Activated T-cell treated with anti-CD3 and anti-CD28 coated beads, Interleukin-2, amount 50 U/mL, for 48 hours (primary cell): ENCODE measurements at places on chromosomes 1 and 21.

DNA sequence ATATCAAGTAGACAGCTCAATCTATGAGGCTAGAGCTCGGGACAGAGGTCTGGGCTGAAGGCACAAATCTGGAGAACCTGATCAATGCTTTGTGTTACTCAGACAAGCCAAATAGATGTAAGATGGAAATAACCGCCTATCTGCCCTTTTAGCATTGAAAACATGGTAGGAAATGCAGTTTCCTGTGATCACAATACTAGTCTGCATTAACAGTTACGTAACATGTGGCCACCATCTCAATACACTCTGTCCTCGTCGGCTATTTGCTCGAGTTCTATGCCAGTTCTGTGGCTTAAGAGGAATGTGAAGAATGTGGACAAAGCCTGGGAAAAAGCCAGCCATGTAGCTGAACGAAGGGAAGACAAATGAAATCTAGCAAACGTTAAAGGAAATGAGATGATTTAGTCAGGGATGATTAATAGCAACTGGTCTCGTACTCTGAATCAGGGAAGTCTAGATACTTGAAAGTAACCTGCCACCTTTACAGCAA is 73.3 kb downstream of the HSF2BP start:
- DNase-seq: no peak

DNA sequence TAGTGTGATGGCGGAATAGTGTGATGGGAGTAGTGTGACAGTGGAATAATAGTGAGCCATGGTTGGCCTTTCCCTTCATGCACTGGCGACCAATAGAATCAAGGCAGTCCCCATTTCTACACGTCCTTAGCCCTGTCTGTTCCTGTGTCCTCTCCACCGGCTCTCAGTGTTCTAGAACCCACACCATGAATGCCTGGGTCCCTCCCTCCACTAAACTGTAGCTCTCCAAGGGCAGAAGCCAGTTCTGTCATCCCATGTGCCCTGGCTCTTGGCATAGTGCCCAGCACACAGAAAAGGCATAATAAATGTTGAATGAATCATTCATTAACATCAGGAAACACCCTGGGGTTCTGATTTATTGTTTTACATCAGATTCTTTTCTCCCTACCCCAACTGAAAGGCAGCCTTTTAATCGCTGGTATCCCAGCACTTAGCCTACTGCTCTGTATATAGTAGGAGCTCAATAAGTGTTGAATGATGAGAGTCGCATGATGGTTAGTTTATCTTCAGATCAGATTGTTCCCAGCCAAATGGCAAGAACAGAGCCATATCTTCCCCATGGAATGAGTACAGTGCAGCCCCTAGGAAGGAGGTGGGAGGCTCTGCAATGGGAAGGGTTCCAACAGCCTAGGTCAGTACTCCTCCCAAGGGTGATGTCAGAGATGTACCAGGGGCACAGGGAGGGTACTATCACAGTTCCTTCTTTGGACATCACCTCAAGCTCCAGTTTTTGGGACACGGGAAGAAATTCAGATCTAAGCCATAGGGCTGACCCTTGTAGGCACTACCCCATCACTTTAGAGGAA is 325.7 kb downstream of the HHAT start:
- no peak for DNase-seq

GRCh38 chr1:64515427-64515826 is 45.5 kb downstream of the CACHD1 start:
- no peak for DNase-seq

DNA sequence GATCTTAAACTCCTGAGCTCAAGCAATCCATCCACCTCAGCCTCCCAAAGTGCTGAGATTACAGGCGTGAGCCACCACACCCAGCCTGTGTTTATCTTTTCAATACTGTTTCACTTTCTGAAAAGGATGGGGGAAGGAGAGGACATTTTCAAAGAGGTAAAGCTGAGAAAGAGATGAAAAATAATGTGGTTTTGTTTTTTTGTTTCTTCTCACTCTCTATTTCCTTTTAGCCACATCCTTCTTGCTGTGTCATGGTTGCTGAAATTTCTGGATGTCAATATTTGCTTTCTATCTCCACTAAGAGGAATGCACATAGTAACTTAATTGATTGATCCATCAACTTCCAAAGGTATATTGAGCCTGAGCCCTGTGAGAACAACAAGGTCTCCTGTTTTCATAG is 6.4 kb upstream of the C1orf21 start:
- DNase-seq: no peak

DNA sequence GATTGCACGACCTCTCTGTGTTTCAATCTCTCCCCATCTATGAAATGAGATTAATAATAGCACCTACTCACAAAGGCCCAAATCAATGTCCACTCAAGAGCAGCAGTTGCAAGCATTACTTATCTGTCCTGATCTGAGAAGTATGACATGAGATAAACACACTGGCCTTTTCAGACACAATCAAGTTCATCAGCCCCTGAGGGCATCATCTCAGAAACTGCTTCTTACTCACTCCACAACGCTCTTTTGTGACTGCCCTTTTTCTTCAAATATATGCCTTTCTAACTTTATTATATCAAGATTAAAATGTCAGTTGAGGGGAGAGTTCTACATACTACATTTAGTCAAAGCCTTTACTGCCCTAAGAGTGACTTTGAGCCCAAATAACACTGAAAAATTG is 371.9 kb upstream of the SPAG17 start:
- DNase-seq: no peak

DNA sequence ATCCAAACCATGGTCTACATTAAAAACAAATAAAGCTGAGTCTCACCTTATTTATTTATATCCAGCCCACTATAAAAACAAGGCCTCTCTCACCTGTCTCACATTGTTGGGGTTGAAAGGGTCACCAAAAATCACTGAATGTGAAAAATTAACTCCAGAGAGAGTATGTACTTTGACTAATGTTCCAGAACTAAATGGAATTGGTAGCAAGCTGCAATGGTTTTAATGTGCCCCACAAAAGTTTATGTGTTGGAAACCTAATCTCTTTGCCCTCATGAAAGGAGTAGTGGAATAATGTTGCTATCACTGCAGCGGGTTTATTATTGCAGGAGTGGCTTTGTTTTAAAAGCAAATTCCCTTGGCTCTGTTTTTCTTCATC is 230.3 kb downstream of the LTN1 start:
- DNase-seq: no peak

- DNase-seq: no peak
Measured at GRCh38 chr1:92201973-92202372, 15.7 kb upstream of the C1orf146 start.

DNA sequence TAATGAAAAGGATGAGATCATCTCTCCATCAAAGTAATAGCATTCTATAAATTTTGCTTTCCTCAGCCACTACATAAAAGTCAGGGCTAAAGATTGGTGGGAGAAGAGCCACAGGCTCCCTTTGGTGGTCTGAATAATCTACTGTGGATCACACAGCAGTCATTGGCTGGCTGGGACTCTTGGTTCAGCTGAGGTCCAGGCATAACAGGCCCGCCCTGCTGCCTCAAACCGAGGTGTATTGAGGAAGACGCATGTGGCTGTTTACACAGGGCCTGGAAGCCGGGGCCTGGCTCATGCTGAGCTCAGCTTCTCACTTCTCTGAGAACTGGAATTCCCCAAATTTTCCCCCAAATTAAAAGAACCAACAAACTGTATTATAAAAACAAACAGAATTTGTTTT is 139.2 kb downstream of the PTPRC start:
- DNase-seq: no peak

DNA sequence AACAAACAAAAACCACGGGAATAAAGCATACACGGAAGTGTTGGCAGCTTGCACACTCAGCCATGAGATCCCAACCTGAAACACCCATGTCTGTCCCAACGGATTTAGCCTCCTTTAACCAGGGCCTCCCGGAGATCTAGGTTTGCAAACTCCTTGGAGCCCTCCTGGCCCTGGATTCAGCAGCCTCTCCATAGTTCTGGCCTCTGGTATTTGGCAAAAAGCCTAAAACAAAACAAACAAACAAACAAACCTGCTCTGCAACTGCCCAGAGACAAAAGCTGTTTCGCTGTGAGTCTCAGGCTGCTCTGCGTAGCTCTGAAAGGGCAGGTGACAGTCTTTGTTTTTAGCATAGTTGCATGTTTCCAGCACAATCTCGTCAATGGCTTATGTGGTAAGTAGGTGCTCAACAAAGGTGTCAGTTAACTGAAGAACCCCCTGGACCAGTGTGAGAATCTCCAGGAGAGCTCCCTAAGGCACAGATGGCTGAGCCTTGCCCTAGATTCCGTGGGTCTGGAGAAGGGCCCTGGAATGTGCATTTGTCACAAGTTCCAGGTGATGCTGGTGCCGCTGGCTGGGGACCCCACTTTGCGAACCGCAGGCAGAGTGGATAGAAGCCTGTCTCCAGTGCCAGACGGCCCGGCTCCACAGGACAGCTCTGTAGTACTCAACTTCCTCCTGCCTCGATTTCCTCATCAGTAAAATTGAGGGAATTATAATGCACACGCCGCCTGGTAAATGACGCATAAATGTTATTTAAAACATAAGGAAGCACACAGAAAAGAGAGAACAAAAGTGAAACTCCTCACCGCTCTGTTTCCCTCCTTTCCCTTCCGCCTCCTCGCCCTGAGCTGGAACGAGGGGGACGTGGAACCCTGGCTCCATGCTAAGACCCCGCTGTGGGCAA is 86.2 kb downstream of the RIPK4 start:
- DNase-seq: no peak

GRCh38 chr1:21189906-21190500 is 13.3 kb upstream of the EIF4G3 start:
- DNase-seq: no peak

GRCh38 chr1:218135371-218135770 is 149.7 kb upstream of the RRP15 start:
- no peak for DNase-seq

DNA sequence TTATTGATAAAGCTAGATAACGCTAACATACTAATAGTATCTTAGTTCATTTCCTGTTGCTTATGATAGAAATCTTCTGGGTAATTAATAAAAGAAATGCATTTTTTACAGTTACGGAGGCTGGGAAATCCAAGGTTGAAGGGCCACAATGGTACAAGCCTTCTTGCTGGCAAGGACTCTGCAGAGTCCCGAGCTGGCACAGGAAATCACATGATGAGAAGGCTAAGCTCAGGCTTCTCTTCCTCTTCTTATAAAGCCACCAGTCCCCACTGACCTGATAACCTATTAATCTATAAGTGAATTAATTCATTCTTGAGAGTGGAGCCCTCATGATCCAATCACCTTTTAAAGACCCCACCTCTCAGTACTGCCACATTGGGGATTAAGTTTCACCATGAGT is 82.6 kb downstream of the GPR161 start:
- no peak for DNase-seq

DNA sequence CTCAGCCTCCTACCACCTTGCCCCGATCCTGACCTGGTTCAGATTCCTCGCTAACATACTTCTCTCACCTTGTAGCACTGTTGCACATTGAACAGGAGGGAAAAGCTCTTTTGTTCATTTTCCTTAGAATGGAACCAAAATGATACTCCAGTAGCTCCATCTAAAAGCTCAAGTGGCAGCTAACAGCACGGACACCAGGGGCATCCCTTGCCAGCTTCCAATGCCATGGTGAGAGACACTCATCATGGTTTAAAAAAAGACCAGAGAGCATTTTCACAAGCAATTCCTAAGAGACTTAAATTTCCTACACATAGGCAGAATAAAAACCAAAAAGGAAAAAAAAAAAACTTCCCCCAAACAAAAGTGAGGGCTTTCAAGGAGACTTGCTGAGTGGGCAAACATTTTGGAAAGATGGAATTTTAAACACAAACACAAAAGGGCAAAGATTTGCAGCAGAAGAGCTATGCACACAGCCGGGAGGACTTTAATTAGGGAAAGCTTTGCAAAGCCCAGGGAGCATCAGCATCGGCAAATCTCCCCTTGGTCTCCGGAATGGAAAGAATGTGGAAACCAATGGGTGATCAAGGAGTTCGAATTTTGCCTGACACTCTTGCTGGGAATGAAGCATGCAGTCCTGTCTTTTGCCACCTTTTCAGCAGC is 84.3 kb downstream of the CAPZB start:
- no peak for DNase-seq

DNA sequence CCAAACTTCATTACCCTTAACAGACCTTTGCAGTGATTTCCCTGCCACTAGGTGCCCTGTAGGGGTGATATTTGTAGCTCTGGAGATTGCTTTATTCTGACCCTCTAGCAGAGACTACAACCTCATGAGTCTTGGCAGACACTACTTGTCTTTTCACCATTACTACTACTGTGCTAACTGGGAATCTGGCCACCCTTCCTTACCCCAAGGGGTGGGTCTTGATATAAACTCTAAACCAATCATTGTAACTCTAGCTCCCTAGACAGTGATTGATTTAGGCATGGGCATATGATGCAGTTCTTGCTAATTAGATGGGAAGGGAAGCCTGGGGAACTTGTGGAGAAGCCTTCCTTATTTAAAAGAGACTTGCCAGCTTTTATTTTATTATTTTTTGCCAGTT is 3.9 kb downstream of the KPNA6 start:
- DNase-seq: no peak

DNA sequence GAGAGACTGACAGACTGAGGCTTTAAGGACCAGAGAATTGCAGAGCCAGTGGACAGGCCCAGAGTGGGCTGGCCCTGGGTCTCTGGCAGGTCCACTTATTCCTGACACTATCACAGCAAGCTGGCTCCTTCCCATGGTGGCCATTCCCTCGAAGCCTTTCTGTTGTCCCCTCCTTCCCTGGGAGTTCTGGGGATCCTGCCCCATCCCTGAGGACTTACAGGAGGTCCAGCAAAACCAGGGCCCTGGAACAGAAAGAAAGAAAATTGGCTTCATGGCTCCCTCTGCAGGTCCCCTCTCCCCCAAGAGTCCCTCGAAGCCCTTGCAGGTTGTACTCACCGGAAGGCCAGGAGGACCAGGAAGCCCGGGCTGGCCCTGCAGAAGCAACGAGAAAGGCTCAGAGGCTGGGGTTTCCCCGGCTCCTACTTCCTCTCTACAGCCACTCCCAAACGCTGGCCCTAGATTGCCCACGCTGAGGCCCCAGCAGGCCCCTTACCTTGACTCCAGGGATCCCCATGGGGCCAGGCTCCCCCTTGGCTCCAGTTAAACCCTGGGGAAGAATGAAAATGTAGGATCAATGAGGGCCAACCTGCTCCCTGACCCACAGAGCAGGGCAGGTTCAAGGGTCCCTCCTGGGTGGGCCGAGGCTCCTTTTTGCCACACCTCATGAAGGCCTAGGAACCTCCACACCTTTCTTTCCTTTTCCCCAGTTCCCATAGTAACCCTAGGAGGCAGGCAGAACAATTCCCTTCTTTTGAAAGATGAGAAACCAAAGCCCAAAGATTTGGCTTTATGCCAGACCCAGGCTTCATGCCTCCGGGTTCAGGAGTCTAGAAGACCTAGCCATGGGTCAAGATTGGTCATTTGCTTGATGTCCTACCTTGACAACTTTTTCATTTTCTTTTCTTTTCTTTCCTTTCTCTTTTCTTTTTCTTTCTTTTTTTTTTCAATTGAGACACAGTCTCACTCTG is 4.6 kb downstream of the COL9A2 start:
- peak; percentile 43 for DNase-seq

GRCh38 chr1:67371043-67371442 is 59.2 kb downstream of the SERBP1 start:
- no peak for DNase-seq
